ENCODE measurements at places on chromosomes 5 and 9. TPM values are rescaled to one million over a fixed set of nuclear protein-coding genes. Genes with fewer than 3 reads are reported as not detected.

OBP2B gene
- not detected for total RNA-seq

PCDHA1 gene
- not detected for total RNA-seq

C8G gene
- total RNA-seq, result not detected

TCERG1 gene
- 43.0 TPM for total RNA-seq
